ENCODE measurements at places on chromosomes 3 and 15. TPM values are rescaled to one million over a fixed set of nuclear protein-coding genes. Genes with fewer than 3 reads are reported as not detected.

Gene FRMD5
- 4.8 TPM for polyA plus RNA-seq

Gene STARD5
- polyA plus RNA-seq = 20.1 TPM

Gene ERC2
- 0.25 TPM for polyA plus RNA-seq

Gene CCR1
- 0.99 TPM for polyA plus RNA-seq

Gene TMEM89
- not detected for polyA plus RNA-seq

Gene LRRC2
- 0.27 TPM for polyA plus RNA-seq

Gene TTLL13
- polyA plus RNA-seq = 0.08 TPM

Gene EFCAB12
- not detected for polyA plus RNA-seq

Gene CLDN11
- 440 TPM for polyA plus RNA-seq

Gene SLC15A2
- 0.31 TPM for polyA plus RNA-seq

Gene DCUN1D1
- 31.0 TPM for polyA plus RNA-seq

Gene DAZL
- 0.34 TPM for polyA plus RNA-seq

Gene STRIT1
- not detected for polyA plus RNA-seq

Gene P3H2
- polyA plus RNA-seq = 24.2 TPM

Gene NANOGP8
- not detected for polyA plus RNA-seq

Gene CMTM8
- polyA plus RNA-seq = 0.19 TPM

Gene PRTG
- 0.90 TPM for polyA plus RNA-seq

Gene GNL3
- polyA plus RNA-seq = 75.2 TPM

Gene GXYLT2
- polyA plus RNA-seq = 25.9 TPM

Gene NRROS
- 0.08 TPM for polyA plus RNA-seq

Gene ADCY5
- 0.11 TPM for polyA plus RNA-seq

Gene WDR93
- not detected for polyA plus RNA-seq

Gene COL6A5
- polyA plus RNA-seq = 0.06 TPM

Gene UBAP1L
- 0.33 TPM for polyA plus RNA-seq

Gene SIDT1
- polyA plus RNA-seq = 0.01 TPM

Gene CACNA1D
- 0.33 TPM for polyA plus RNA-seq

Gene NKIRAS1
- polyA plus RNA-seq = 13.6 TPM

Gene SV2B
- not detected for polyA plus RNA-seq

Gene CFAP91
- 0.10 TPM for polyA plus RNA-seq

Gene ZNF609
- polyA plus RNA-seq = 10.8 TPM

Gene CD200
- 0.22 TPM for polyA plus RNA-seq

Gene MRPL3
- polyA plus RNA-seq = 157 TPM

Measured in fibroblast of lung (primary cell).